ENCODE measurements at places on chromosomes 7 and 10.

DNA sequence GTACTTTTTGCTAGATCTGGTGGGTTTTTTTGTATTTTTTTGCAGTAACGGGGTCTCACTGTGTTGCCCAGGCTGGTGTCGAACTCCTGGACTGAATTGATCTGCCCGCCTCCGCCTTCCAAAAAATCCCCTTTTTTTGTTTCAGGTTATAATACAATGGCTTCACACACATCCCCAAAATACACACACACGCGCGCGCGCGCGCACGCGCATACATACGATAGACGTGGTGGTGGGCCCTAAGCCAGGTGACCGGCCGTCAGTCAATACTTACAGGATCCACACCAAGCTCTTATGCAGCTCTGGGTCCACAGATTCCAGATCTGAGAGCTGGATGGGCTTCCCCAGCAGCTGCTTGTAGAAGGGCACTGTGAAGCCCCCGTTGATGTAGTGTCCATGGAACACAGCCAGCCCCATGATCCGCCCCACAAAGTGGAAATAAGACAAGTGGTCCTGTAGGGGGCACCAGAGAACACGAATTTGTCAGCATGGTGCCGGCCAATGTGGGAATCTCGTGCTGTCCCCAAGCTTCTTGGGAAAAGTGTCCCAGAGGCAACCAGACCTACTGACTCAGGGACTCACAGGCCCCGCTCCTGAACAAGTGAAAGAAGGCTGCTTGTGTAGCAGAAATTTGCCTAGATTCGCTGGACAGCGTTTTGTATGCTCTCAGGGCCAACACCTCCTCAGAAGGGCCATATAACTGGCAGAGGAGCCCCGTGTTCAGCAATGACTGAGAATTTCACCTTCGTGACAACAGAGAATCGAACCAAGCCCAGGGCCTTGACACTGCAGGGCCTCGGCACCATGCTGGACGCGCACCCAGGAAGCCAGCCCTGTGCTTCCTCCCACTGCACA is 103.6 kb downstream of the SMURF1 start:
- peak; percentile 93 for DNase-seq

- DNase-seq, result peak; percentile 20
Observed at GRCh38 chr10:26437637-26438461, at the start of gene APBB1IP. Gene APBB1IP (plus strand): TSS chr10:26438341. CDS start chr10:26492327, 53,986 bp downstream.

- DNase-seq, result peak; percentile 33
Observed at GRCh38 chr7:77482015-77482414, 55.1 kb upstream of the PTPN12 start.

GRCh38 chr10:48685731-48686130 is 1.1 kb downstream of the WDFY4 start:
- no peak for DNase-seq

DNA sequence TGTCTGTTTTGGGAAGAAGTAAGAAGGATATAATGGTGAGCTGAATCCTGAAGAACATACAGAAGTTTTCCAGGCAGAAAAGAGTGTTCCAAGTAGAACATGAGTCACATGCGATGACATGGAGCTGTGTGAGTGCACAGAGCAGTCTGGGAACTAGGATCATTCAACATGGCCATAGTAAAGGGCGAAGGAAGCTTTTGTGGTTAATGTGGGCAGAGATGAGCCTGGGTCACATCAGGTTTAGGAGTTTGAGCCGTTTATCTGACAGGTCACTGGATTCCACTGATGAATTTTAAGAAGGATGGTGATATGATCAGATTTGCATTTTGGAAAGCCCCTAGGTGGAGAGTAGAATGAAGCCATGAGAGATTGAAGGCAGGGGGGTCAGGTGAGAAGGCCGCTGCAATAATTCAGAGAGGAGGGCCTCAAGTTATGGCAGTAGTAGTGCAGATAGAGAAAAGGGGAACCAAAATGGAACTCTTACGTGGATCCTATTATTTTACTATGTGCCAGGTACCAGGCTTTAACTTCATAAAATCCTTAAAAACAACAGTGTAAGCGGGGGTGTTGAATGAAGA is 171.3 kb downstream of the RNLS start:
- no peak for DNase-seq

GRCh38 chr10:26269754-26270153 is 53.2 kb downstream of the GAD2 start:
- peak; percentile 58 for DNase-seq

DNA sequence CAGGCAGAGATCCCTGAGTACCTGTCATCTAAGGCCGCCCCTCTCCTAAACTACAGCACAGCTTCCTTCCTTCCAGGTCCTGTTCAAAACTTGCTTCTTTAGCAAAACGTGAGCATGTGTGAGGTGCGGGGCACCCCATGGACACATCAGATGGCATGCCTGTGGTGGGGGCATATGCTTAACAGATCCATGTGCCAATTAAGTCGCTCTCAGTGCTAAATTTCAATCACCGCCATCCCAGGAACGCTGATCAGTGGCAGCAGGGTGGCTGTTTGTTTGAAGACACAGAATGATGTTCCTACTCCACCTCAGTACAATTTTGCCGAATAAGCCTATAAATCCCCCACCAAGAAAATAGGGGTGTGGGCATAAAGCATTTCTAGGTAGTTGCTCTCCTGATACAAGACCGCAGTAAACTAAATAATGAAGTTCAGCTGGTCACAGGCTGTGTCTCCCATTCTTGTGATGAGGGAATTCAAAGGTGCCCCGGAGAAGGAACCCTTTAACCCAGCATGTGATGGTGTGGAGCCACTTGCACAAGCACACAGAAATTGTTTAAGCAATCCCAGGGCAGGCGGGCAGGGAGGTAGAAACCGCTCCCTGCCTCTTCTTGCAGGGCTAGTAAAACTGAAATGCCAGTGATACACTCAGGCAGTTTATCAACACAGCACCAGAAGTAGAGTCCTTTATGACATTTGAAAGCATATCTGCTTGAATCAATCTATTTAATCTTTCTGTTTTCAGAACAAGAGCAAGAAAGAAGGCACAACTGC is 205.7 kb downstream of the SORCS1 start:
- no peak for DNase-seq

DNA sequence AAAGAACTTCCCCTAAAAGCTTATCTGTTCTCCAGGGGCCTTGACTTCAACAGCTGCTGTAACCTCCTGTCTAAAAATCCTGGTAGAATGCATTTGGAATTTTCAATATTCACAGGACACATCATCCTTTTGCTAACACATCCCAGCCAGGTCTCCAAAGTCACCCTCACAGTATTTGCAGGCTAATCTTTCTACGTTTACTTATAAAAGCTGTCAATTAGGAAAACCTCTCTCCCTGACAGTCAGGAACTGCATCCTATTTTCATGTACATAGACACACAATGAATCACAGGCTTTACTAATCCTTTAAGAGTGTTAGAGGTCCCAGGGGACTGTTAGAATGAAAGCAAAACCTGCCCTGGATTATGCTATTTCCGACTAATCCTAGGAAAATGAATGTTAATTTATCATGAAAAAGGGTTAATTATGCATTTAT is 102.2 kb downstream of the GFRA1 start:
- DNase-seq, result no peak
